ENCODE measurements at places on chromosomes 2 and 18. TPM values are rescaled to one million over a fixed set of nuclear protein-coding genes. Genes with fewer than 3 reads are reported as not detected.

DNA sequence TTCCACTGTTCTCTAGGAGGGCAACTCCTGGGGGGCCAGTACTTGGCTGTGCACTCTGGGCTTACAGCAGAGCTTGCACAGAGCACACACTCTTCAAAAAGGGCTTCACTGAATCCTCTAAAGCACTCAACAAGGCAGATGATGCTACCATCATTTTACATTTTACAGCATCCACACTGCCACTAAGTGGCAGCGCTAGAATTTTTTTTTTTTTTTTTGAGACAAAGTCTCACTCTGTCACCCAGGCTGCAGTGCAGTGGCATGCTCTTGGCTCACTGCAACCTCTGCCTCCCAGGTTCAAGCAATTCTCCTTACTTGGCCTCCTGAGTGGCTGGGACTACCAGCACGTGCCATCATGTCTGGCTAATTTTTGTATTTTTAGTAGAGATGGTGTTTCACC is 8.6 kb downstream of the AMMECR1L start:
- no peak for DNase-seq
- H3K27me3 ChIP-seq: no peaks in the 10 kb centered on the region
- peaks cover 19% of the 10 kb centered on the region for H3K36me3 ChIP-seq
- H3K4me1 ChIP-seq: no peaks in the 10 kb centered on the region
- H3K4me3 ChIP-seq: no peak overlapping the region

DNA sequence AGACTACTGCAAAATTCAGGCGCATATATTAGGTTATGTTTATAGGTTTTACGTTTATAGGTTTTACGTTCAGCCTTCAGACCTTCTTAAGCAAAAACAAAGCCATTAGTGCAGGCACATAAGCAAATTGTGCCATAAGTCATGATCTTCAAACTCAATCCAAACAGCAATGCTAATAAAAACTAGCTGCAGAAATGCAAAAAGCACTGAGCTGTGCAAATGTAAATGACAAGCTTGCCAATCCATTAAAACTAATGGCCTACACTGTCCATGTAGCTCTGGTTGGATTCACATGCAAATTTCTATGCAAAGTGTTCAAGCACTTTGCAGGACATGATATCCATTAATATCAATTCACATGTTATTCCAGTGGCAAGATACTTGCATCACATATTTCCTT is 50.9 kb downstream of the LRPPRC start:
- H3K27ac ChIP-seq: no peak overlapping the region
- no peaks in the 10 kb centered on the region for H3K27me3 ChIP-seq
- peaks cover 54% of the 10 kb centered on the region for H3K36me3 ChIP-seq
- DNase-seq: no peak
- no peak overlapping the region for H3K4me3 ChIP-seq

GRCh38 chr18:58080451-58080850 is 36.4 kb downstream of the NEDD4L start:
- no peak overlapping the region for H3K4me3 ChIP-seq
- H3K4me1 ChIP-seq: no peaks in the 10 kb centered on the region
- no peaks in the 10 kb centered on the region for H3K27me3 ChIP-seq
- no peak for DNase-seq
- H3K27ac ChIP-seq: no peak overlapping the region
- H3K36me3 ChIP-seq: no peaks in the 10 kb centered on the region

- H3K36me3 ChIP-seq: no peaks in the 10 kb centered on the region
- H3K4me3 ChIP-seq: no peak overlapping the region
- no peaks in the 10 kb centered on the region for H3K4me1 ChIP-seq
- H3K27ac ChIP-seq: no peak overlapping the region
- DNase-seq: no peak
- peaks cover 3% of the 10 kb centered on the region for H3K27me3 ChIP-seq
Observed at GRCh38 chr2:127006962-127007361, 100.0 kb downstream of the BIN1 start.

Gene ANTXR1
- total RNA-seq: 71.7 TPM

Gene CCNT2
- 33.2 TPM for total RNA-seq
